ENCODE measurements at places on chromosomes 11 and 22.

DNA sequence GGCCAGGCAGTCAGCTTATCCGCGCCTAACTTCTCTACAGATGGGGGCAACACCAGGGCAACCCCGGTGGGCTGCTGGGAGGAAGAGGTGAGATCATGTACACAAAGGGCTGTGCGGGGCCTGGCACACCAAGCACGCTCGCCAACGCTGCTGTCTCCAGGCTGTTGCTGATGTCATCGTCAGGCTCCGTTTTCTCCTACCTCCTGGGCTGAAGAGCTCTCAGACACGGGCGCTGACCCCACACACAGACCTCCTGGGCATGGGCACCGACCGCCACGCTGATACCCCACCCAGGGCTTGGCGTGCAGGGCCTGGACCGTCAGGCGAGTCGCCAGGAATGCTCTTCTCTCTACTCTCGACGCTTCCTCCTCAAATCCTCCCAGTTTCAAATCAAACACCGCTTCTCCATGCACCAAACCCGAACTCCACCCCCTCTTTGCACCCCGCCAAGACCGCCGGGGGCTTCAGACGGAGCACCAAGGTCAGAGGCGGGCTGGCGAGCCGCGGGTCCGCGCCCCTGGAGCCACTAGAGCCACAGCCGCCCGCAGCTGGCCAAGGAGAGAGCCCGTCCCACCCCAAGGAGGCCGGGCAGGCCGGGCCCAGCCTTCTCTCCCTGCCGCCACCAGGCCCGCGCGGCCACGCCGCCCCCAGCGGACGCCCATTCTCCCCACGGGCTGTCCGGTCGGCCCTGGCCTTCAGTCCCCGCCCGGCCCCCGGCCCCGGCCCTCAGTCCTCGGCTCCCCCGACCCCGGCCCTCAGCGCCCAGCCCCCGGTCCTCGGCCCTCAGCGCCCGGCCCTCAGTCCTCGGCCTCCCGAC is 772 bp downstream of the SBF1 start:
- peak; percentile 76 for DNase-seq

GRCh38 chr11:70913715-70914231 is 338.6 kb downstream of the SHANK2 start:
- no peak for DNase-seq

- DNase-seq: no peak
These were observed 22.7 kb downstream of the POLDIP3 start for GRCh38 chr22:42591987-42592386.

- peak; percentile 40 for DNase-seq
These were observed 796 bp downstream of the TIMP3 start for GRCh38 chr22:32802237-32802765.

DNA sequence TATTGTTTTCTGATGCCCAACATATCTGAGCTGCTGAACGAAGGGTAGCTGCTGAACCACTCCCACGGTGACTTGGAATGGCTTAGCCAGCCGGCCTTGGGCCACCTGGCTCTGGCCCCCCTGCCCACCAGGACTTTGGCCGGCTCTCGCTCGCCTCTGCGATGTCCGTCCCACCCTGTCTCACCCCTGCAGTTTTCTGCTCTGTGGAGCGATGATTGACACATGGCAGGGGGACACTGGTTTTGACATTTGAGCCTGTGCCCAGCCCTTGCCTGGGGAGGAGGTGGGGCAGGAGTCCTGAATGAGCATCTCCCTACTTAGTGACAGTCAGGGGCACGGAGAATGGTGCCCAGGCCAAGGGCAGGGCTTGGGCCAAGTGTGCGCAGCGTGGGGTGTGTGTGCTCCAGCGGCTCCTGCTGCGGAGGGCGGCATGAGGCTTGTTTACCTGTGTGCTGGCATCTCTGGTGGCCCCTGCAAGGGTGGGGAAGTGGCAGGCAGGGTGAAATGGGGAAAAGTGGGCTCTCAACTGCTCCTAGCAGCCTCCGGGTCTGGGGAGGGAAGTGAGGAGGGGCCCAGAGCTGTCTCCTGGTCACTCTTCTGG is 15.7 kb upstream of the CDKN1C start:
- no peak for DNase-seq

DNA sequence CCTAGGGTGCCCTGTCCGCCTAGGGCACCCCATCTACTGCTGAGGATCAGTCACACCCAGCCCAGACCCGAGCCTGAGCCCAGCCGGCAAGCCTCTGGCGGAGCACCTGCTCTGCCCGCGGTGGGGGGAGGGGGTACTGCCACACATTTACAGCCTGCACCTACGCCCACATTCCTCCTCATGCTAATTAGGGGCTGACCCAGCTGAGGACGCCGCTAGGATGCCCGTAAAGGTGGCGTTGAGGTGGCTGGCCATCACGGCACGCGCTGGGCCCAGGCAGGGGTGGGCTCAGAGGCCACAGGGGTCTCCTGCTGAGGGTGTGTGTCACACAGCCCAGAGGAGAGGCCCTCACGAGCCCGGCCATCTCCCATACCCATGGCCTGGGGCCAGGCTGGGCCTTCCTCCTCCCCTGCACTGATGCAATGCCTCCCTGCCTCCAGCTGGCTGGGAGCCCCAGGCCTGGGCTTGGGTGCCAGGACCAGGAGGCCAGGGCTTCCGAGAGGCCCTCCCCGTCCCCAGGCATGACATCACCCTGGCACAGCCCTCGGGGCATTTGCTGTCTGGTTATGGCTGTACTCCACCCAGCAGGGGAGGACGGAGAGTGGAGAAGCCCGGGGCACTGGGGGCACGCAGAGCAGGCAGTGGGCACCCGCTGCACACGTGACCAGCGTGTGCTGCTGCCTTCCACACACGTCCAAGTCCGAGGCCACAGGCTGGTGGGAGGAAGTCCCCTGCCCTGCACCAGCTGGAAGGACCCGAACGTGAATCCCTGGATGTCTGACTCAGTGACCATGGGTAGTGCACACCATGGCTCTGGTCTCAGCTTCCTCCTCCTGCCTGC is 12.7 kb downstream of the DUSP8 start:
- peak; percentile 94 for DNase-seq

GRCh38 chr11:74267014-74267413 is 44.4 kb downstream of the P4HA3 start:
- no peak for DNase-seq

- no peak for DNase-seq
These were observed 8.8 kb upstream of the SEC14L4 start for GRCh38 chr22:30514252-30514651.

DNA sequence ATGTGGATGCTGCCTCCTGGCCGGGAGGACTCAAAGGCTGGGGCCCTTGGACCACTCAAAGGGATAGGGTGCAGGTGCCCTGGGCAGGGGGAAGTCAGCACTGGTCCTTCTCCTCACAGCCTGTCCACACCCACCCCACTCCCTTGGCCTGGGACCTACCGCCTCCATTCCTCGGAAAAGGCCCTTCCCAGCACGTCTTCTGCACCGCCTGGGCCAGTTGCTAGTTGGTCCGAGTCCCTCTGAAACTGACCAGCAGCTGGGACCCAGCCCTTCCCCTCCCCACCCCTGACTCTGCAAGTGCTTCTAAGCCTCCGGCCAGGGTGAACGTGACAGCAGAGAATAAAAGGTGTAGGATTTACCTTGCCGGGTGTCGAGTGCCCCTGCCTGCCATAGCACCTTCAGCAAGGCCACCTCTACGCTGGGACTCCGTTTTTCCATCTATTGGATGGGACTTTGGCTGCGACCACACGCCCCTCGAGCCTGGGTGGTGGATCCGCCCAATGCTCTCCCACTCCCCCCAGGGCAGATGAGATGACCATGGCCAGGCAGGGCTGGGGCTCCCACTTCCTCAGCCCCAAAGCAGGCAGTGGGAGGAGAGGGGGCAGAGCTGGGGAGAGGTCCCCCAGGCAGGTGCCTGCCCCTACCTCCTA is 37.3 kb downstream of the OSBPL5 start:
- DNase-seq: no peak

DNA sequence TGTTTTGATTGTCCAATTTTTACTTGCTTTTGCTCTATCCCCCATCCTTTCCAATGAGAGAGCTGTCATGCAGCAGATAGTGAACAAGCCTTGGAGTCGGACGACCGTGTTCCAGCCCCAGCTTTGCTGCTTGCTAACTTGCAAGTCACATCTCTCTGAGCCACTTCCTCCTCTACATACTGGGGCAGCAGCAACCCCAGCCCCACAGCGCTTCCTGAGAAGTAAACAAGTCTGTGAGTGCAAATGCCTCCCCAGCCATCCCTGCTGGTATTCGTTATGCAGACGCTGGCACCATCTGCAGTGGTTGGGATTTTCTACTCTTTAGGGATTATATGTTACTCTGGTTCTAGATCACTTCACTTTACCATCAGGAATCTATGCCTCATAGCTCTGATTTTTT is 35.0 kb downstream of the TPBGL start:
- DNase-seq: peak; percentile 26

- no peak for DNase-seq
These were observed 43.5 kb upstream of the TP53I11 start for GRCh38 chr11:44993971-44994704.

DNA sequence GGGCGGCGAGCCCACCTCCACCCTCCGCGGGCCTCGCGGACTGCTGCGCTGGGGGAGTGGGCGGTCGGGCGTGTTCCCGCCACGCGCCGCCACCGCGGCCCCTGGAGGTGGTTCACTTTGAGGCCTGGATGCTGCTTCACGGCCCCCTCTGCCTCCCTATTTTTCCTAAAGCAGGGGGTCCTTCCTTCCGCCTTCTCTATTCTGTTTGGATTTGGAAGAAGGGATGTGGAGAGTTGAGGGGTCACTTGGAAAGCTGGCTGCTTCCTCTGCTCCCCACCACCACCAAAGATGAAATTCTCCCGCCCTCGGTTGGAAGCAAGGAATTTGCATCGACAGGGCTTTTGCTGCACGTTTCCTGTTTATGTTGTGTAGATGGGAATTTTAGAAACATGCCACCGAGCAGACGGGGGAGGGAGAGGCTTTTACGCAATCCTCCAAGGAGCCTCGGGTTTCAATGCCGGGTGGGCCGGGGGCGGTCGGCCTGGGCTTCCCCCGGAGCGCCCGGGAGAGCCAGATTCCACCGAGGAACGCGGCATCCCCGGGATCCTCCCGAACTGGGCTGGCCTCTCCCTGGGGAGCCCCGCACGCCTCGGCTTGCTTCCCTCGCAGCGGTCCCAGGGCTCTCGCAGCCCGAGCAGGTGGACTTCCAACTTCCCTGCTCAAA is 403 bp upstream of the SBF2 start:
- peak; percentile 91 for DNase-seq

- peak; percentile 38 for DNase-seq
These were observed 6.7 kb downstream of the HSD17B12 start for GRCh38 chr11:43687120-43687791.

DNA sequence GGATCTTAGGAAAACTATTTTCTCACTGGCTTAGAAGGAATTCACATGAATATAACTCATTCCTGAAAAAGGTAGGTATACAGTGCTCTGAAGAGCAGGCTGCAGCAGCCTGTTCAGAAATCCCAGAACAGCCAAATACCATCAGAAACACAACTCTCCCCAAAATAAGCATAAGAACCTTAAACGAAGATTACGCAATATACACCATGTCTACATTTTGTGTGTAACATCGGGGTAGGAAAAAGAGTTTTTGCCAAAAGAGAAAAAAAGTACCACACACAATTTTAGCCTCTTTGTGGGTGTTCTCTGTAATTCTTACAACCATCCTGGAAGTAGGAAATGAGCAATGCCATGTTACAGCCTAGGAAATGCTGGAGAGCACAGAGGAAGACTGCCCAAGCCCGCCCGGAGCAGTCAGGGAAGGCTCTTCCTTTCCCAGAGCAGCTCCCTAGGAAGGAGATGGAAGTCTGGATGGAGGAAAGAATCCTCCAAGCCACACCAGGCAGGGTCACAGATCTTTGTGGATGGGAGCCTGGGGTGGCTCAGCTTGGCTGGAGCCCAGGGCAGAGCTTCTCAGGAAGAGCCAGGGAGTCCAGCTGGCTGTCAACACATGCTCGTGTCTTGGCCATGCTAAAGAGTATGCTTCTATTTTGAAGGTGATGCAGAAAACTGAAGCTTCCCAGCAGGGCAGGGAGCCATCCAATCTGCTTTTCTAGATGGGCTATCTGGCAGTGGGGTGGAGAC is 49.7 kb upstream of the ARFGAP3 start:
- peak; percentile 28 for DNase-seq

GRCh38 chr22:46590334-46590733 is 29.9 kb upstream of the GRAMD4 start:
- no peak for DNase-seq

DNA sequence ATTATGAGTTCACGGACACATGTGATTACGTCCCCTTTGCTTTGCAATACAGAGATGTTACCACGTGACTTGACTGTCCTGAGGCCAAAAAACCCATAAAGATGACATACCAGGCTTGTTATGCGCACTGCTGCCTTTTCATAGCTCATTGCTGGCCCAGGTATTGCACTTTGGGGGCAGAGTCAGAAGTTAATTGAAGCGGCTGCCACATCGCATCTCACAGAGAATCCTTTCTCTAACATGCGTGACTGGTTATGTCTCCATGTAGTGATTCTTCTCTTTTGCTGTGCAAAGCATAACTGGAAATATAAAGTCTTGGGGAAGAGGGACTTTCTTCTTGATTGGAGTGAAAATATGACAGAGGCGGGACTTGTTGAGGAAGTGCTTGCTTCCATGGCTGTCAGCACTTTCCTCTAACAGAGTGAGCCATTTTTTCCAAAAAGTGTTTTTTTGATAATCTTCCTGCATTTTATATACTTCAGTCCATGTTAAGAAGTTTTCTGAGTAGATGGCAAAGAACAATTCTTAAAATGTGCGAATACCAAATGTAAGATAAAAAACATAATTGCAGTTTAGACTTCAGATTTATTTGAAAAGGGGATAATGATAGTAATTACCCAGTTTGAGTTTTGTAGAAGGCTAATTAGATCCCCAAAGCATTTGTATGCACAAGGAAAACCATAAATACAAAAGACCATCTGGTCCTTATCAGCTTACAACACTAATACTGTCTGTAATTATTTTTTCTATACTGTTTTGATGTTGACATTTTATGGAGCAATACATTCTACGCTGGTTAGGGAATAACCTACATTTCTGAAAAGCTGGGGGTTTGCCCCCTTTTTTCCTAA is 324.6 kb upstream of the MTNR1B start:
- DNase-seq: no peak

- no peak for DNase-seq
These were observed 460.9 kb upstream of the KIRREL3 start for GRCh38 chr11:127461241-127462064.

DNA sequence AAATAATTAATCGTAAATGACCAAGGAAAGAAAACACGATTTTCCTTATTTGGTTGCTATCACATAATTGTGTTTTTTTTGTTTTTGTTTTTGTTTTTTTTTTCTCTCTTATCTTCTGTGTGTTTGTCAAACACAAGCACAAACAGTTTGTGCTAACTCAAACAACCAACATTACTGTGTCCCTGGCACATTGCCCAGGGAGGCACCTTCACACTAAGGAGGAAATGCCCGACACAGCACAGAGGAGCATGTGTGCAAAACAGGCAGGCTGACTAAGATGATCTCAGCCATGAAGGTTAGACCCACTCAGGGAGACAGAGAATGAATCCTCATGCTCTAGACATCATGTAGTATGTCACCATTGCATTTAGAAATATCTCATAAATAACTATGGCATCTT is 130.1 kb downstream of the SOX6 start:
- DNase-seq: peak; percentile 32

DNA sequence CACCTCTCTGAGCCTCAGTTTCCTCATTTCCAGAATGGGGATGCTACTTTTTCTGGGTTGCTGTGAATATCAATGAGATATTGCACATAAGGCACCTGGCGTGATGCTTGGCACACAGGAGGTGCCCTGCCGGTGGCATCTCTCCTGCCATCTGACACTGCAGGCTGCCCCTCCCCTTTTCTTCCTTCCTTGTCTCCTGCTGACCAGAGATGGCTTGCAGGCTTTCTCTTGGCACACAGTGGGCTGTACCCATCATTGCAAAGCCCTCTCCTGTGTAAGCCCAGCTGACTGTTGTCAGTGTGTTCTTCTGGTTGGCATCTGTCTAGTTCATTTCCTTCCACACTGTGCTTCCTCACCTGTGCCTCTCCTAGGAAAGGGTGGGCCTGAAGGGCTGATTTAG is 91.7 kb downstream of the MYO18B start:
- no peak for DNase-seq

GRCh38 chr22:23467721-23468294 is 112.3 kb downstream of the IGLL1 start:
- no peak for DNase-seq

Measured in adipocyte (in vitro differentiated cells).